CD4-positive, alpha-beta T cell treated with Interleukin-6 at 100 ng/mL for 8 hours (primary cell): ENCODE measurements at places on chromosomes 1 and 21.

GRCh38 chr1:33165209-33165608 lies 16.6 kb downstream of the TRIM62 start:
- no peak for DNase-seq

DNA sequence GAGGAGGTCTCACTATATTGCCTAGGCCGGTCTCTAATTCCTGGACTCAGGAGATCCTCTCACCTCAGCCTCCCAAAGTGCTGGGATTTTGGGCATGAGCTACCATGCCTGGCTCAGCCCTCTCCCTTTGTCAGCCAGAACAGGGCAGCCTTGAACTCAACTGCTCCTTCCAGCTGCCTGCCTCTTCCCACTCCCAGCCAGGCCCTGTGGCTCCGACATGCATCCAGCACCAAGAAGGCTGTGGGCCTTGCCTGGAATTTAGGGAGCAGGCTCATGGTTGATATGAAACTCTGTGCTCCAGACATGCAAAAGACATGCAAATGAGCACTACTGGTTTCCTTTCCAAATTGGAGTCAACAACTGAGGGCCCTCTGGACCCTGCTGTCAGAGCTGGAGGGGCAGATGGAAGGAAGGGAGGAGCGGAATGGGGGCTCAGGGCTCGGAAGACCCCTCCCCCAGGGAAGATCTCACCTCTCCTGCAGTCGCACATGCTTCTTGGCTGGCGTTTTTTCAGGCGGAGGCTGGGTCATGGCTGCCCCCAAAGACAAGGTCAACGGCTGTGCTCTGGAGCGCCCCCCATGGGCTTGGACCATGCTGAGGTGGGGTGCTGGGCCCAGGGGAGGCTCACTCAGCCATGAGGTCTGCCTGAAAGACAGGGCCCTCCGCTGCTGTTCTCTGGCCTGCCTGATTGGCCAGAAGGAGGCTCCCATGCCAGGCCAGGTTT lies 1.4 kb downstream of the PTPN7 start:
- DNase-seq, result no peak

GRCh38 chr1:234840843-234841242 lies 230.9 kb upstream of the IRF2BP2 start:
- DNase-seq, result no peak

GRCh38 chr1:1088801-1089680 lies 14.9 kb upstream of the RNF223 start:
- no peak for DNase-seq

- DNase-seq, result peak; percentile 56
Measured at GRCh38 chr1:168466092-168466713, 77.6 kb downstream of the XCL2 start.

GRCh38 chr1:37636435-37636834 lies 1.7 kb upstream of the RSPO1 start:
- no peak for DNase-seq
